ENCODE measurements at places on chromosomes 6 and 20. TPM values are rescaled to one million over a fixed set of nuclear protein-coding genes. Genes with fewer than 3 reads are reported as not detected.

DNA sequence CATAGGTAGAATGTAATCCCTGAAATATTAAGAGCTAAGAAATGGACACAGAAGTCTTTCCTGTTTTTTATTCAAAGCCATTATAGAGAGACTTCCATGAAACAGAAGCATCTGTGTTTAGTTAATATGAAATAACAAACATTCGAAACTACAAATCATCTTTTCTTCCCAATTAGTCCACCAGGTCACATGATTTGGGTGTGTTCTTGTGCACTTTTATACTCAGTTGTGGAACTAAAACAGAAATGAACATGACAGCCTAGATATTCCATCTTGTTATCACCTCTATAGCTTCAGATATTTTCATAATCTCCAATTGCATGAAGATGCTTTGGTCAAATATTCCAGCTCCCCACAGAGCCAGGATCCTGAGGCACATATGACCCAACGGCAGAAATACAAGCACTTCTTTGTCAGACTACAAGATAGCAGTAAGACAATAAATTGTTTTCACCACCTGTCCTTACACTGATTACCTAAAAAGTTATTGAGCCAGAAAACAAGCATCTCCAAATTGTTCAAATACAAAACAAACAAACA is 116.8 kb upstream of the BEND6 start:
- no peak for DNase-seq

DNA sequence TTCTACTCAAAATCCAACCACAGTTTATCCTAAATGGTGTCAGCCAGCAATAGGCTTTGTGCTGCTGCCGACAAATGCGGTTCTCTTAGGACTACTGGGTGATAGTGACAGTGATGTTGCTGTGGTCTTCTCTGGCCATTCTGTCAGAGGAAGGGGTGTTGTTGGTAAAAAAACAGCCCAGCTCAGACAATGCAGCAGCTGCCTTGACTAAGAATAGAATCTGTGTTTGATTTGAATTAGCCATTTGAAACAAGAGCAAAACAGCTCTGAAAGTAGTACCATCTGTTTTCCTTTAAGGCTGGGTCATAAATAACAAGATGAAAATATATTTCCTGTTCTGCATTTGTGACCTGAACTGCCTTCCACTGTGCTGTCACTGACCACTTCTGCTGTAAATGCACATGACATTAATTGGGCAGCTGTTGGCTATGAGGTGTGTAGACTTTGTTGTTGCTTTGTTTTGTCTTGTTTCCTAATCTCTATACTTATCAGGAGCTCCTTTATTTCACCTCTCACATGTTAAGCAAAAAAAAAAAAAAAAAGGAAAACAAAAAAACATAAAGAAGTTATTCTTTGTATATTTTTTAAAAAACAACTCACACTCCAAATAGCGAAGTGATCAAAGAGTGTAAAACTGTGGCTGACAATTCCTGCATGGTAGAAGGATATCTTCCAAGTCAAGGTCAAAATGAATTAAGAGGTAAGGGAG is 497.8 kb upstream of the ARID1B start:
- no peak for DNase-seq

DNA sequence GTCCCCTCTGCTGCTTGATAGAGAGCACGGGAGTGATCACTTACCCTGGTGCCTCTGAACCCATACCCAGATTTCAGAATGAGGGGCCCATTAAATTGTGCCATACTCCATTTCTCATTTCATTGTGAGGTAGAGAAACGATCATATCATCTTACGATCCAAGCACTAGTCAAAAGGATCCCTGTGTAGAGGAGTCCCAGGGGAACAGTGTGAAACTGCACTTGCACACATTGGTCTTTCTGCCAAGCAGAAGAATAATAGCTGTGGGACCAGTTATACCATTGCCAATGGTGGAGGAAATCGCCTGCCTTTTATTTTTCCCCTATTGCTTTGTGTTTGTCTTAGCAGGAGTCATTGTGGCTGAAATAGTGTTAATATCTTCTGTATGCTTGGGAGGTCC is 161.9 kb downstream of the FARS2 start:
- no peak for DNase-seq

DNA sequence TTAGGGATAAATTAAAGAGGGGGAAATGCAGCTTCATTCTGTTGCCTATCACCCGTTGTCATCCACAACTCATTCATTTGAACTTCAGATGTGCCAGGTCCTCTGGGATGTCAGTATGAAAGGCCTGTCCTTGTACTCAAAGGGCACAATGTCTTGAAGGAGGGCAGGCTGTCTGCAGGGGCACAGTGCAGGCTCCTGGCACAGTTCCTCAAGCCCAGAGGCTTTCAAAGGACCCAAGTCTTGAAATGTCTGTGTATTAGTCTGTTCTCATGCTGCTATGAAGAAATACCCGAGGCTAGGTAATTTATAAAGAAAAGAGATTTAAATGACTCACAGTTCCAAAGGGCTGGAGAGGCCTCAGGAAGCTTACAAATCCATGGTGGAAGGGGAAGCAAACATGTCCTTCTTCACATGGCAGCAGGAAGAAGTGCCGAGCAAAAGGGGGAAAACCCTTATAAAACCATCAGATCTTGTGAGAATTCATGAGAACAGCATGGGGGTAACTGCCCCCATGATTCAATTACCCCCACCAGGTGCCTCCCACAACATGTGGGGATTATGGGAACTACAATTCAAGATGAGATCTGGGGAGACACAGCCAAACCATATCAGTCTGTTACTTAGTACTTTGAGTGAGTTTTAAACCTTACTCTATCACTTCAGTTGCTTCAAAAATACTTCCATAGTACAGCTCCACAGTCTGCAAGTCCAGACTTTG is 9.4 kb downstream of the SNX9 start:
- DNase-seq, result no peak

DNA sequence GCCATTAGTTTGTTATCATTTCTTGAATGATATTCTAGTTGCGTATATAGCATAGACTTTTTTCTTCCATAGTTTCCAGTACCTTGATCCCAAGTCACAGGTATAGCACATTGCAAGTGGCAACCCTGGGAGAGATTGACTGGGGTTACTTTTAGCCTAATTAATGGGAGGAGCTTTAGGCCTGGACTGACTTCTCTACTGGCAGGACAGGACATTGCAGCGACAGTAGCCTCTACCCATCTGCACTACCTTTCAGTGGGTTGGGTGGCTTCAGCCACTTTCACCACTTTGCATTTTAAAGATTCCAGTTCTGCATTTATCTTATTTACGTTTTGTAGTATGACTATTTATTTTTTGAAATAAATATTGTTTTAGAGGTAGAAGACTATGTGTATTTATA is 320.3 kb downstream of the RIMS1 start:
- DNase-seq, result no peak

- DNase-seq, result no peak
Measured at GRCh38 chr20:56299362-56299761, 50.8 kb downstream of the MC3R start.

DNA sequence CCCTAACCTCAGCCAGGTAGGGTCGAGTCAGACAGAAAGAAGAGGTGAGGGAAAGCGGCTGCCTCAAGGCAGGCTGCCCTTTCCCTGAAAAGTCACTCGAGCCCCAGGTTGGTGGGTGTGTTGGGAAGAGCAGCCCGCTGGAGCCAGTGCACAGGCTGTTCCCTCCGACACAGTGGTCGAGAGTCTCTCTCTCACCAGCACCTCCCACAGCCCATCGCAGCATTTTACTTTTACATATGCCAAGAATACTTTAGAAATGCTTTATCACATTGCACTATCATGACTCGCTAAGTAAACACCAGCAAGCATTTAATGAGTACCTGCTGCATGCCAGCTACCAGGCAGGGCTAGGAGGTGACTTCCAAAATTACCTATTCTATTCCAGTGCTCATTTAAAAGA is 1.7 kb downstream of the PRPH2 start:
- no peak for DNase-seq

GRCh38 chr6:68754681-68755213 is 119.7 kb downstream of the ADGRB3 start:
- no peak for DNase-seq

DNA sequence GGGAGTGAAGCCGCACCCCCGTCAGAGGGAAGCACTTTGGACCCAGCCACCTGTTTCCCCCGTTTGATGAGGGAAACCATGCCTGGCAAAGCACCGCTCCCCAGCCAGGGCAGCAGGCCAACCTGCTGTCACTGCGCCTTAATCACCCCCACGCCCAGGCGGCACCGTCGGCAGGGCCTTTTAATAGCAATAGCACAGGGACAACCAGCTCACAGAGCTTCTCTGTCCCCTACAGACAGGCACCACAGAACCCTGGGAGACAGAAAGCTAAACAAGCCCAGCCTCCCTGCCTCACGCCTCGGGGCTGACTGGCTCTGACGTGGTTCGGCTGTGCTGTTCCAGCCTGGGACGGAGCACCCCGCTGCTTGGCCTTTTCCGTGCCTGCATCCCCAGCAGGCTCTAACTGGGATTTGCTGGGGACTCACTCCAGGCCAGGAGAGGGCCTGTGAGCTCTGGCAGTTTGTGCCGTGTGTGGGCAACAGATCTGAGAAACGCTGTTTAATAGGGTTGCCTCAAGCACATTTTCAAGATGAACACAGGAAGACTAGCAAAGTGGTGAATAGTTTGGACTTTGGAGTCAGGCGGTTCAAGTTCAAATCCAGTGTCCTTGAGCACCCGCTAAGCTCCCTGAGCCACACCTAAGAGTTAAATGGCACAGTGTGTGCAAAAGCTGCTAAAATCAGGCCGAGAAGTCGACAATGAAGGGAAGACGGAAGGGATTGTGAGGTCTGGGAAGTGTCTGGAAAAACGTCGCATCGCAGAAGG is 223.8 kb downstream of the NRN1 start:
- DNase-seq, result no peak

- DNase-seq, result no peak
Measured at GRCh38 chr6:26420688-26421171, 18.7 kb downstream of the BTN3A1 start.

GRCh38 chr6:108115598-108116058 is 41.1 kb upstream of the OSTM1 start:
- peak; percentile 24 for DNase-seq

- no peak for DNase-seq
Measured at GRCh38 chr6:139577124-139577762, 202.8 kb upstream of the CITED2 start.

DNA sequence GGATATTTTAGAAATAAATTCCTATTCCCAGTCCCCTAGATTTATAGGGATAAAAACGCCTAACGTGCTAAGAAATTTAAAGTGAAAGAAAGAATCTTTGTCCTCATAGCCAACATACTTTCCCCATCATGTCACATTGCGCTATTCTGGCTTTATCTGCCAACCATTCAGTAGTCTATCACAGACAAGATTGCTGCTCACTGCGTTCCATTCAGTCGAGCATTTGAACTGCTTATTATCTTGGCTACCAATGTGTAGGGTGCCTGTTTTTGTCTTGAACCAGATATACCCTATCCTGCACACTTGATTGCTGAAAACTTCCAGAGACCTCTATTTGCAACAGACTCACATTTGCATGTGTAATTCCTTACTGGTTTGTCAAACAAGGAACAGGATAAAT is 751.5 kb downstream of the EPHA7 start:
- no peak for DNase-seq

GRCh38 chr6:83633149-83633548 is 75.8 kb downstream of the SNAP91 start:
- no peak for DNase-seq

PBOV1 gene
- not detected for total RNA-seq

GSTA2 gene
- not detected for total RNA-seq

MYCT1 gene
- total RNA-seq, result not detected

SIRPA gene
- total RNA-seq, result not detected

WFDC5 gene
- total RNA-seq, result 0.63 TPM

BANF2 gene
- total RNA-seq, result not detected

Data from activated CD4-positive, alpha-beta memory T cell treated with anti-CD3 and anti-CD28 coated beads, Interleukin-2, amount 10 ng/mL, durations not matched to agents 7 days and 5 days (primary cell).